ENCODE measurements at places on chromosomes 3 and 15. TPM values are rescaled to one million over a fixed set of nuclear protein-coding genes. Genes with fewer than 3 reads are reported as not detected.

RASGRP1 gene
- total RNA-seq, result 1.2 TPM

DNA sequence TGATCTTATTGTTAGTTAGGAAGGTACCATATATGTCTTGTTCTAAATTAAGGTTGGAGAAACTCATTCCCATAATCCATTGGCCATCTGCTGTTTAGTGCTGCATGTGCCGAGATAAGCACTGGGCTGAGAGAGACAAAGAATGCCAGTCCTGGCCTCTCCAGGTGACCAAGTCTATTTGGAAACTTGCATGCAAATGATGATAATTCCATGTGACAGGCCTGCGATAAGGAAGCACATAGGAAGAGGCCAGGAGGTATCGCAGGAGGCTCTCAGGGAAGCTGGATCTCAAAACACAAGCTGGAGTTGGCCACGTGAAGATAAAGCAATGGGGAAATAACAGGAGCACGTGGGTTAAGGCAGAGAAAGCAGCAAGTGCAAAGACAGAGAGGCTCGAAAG lies 39.7 kb downstream of the MYO5C start:
- DNase-seq, result no peak

GRCh38 chr3:108006881-108007331 lies 83.9 kb downstream of the CD47 start:
- no peak for DNase-seq

GRCh38 chr3:86961297-86961696 lies 29.7 kb downstream of the VGLL3 start:
- no peak for DNase-seq

DNA sequence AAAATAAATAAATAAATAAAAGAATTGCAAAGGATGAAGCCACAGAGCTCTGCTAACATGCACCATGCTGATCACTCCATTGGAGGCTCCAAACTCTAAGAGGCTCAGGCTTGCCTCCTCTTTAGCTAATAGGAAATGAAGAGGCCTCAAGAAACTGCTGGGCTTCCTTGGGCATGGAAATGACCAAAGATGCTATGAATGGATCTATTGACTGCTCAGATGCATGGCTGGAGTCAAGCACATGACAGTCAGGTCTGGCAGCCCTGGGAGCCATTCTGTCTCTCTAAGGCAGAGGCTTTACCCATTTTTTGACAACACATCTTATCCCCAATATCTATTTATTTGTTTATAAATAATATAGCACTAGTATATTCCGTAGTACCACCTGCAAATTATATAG lies 5.3 kb upstream of the LIPC start:
- no peak for DNase-seq

DNA sequence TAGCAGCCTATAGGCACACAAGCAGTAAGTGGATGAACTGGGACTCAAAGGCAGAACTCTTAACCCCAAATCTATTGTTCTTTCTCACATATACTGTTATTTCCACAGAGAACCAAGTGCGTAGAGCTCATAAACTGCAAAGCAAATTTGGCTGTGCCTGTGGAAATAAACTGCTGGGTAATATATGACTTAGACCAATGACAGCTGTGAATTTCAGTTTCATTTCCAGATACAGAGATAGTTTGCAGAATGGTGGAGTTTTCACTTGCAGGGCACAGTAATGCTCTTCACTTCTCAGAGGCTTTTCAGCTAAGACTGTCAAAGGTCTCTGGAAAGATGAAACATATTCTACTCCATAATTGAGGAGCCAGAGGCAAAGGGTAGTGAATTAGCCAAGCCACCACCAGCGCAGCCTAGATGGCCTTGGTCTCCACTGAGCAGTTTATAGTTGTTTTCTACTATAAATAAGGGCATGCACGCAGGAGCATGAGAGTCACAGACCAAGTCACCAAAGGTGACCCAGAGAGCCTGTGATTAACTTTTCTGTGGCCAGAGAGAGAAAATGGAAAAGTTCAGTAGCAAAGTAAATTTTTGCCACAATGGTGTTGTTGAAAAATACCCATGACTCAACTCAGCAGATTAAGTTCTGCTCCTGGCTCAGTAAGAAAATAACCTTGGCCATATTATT lies 180.7 kb upstream of the GRM7 start:
- DNase-seq, result no peak
